ENCODE measurements at places on chromosomes 3 and 15.

DNA sequence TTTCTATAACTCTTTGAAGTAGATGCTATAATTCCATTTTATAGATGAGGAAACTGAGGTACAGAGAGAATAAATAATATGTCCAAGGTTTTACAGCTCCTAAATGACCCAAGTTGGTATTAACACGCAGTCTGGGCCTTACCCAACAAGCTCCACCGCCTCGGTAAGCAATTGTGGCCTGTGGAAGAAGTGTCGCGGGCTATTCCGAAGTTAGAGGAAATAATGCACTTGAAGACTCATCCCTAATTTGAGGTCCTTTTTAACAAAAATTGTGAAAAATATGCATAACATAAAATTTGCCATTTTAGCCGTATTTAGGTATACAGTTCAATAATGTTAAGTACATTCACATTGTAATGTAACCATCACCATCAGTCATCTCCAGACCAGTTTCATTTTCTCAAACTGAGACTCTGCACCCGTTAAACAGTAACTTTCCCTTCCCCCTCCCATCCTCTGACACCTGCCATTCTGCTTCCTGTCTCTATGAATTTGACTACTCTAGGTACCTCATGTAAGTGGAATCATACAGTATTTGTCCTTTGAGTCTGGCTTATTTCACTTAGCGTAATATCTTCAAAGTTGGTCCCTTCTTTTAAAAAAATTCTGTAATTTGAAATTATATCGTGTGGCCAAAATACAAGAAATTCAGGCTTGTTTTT lies 18.2 kb downstream of the IDH3A start:
- DNase-seq, result no peak

GRCh38 chr3:137738710-137739109 lies 25.4 kb upstream of the SOX14 start:
- no peak for DNase-seq

GRCh38 chr15:80988148-80988796 lies 1.3 kb downstream of the MESD start:
- no peak for DNase-seq

DNA sequence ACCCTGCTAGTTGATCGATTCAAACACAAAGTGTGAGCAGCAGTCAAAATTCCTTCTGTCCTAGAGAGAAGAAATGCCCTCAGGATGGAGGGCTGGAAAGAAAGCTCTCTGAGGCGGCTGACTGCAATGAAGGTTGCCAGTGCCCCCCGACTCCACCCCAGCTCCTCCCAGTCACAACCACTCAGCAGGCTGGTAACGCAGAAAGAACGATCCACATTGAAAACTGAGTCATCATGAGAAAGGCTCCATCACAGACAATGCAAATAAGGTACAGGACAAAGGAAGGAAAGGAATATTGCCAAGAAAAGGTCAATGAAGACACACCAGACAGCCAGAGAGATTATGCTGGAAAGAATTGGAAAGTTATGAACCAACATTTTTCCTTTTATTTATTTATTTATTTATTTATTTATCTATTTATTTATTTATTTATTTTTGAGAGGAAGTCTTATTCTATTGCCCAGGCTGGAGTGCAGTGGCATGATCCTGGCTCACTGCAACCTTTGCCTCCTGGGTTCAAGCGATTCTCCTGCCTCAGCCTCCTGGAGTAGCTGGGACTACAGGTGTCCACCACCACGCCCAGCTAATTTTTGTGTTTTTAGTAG lies 17.4 kb upstream of the VGLL4 start:
- no peak for DNase-seq

GRCh38 chr3:143389388-143389787 lies 269.8 kb downstream of the CHST2 start:
- DNase-seq, result no peak

Data from activated effector memory CD4-positive, alpha-beta T cell treated with anti-CD3 and anti-CD28 coated beads, Interleukin-2, amount 50 U/mL, for 16 hours (primary cell).